ENCODE measurements at places on chromosomes 7 and 10.

DNA sequence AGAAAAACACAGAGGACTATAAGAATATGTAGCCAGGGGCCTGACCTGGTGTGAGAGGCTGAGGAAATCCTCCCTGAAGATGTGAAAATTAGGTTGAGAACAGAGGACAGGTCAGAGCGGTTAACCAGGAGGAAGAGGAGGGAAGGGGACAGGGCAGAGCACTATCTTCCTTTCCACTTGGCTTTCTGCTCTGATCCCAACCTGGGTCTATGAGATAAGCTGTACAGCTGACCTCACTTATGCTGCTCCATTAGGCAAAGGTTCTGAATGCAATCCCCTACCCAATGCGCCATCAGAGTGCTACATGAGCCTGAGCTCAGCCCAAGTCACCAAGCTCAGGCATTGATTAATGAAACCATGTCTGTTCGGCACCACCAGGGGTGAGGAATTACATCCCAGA is 10.5 kb downstream of the LIPA start:
- no peak for DNase-seq

DNA sequence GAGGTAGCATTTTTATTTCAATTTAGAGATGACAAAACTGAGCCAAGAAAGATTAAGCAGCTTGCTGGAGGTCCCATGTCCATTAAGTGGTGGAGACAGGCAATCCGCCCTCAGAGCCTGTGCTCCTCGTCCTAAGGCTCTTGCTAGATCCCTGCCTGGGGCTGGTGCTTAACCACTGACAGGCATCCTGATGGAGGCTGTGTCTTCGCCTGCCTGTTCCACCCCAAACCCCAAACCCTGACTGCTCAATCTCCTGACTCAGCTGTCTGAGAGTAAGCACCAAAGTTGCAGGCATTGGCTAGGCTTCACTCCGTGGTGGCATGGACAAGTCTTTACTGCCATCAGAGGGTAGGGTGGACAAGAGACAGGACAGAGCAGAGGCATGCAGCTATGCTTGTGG is 209.4 kb downstream of the POU6F2 start:
- no peak for DNase-seq

DNA sequence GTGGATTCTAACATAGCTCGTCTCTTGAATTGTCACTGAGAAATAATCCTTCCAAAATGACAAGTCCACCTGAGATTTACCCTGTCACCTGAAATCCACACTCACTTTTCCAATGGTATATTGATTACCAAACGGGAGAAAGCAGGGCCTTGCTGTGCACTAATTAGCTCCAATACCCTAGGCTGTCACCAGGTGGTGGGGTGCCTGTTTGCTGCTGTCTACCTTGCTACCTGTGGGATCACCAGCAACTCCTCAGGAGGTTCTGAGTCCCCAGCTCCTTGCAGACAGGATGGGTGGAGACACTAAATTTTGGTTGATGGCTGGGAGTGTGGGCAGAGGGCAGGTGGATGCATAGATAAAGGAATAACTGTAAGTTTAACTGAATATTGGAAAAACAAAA is 237.2 kb upstream of the ZNF32 start:
- DNase-seq, result no peak

DNA sequence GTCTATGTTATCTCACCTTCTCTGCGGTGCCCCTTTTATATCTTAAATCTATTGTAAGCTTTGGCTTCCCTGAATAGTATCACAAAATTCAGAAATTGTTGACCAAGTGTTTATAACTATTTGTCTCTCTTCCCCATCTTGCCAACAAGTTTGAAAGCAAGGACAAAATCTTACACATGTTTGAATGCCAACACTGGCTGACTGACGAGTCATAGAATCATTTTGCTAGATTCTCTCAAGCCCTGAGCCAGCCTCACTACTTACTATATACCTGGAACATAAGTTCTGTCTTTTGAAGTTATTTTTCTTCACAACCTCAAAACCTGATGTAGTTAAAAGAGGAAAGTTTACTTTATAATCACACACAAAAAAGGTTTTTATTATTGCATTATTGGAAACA is 700.7 kb downstream of the PHTF2 start:
- DNase-seq, result no peak

- no peak for DNase-seq
Observed at GRCh38 chr7:150966002-150966401, 12.1 kb downstream of the KCNH2 start.

DNA sequence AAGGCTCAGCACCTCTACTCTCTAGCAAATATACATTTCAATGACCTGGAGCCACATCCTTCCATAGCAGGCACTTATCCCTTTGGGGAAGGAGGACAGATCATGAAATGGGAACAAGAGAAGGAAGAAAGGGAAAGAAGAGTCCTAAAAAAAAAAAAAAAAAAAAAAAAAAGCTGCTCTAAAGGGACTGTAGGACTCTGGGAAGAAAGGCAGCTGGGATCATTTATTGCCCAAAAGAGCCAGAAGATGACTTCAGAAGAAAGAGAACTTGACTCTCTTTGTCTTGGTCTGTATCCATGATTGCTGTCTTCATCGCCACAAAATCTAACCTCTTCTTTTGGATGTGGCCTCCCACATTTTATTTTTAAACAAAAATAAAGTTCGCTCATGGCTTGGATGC is 203.6 kb upstream of the CELF2 start:
- no peak for DNase-seq

- DNase-seq, result no peak
Observed at GRCh38 chr7:36575832-36576231, 148.5 kb downstream of the AOAH start.

DNA sequence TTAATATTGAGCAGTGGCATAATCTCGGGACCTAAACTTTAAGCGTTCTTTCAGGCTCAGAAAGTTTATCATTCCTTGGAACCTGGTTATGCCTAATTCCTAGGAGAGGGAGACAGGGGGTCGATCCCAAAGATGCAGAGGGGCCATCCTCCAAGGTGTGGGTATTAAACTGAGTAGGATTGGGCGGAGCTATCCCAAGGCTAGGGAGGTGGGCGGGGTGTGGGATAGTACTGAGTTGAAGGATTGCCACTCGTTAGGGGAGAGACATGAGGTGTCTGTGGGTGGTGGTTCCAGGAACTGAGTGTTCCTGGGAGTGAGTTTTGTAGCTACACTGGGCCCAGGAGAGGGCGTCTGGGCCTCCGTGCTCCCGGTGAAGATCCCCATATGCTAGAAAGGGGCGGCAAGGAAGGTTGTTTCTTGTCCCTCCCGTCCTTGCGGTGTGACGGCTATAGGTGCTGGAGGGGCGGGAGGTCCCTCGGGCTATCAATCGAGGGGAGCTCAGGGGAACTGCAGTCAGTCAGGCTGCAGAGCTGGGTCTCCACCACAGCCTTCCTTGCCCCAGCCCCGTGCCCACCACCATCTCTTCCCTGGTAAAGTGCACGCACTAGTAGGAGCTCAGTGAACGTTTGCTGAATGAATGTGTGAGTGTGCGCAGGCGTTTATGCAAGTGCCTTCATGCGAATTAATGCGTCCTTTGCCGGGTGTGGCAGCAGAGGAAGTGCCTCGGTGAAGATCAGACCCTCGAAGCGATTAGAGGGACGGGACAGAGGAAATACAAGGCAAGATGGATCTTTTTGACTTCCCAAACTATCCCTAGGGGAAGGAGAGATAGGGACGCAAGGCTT is 3.0 kb upstream of the HMX2 start:
- no peak for DNase-seq

DNA sequence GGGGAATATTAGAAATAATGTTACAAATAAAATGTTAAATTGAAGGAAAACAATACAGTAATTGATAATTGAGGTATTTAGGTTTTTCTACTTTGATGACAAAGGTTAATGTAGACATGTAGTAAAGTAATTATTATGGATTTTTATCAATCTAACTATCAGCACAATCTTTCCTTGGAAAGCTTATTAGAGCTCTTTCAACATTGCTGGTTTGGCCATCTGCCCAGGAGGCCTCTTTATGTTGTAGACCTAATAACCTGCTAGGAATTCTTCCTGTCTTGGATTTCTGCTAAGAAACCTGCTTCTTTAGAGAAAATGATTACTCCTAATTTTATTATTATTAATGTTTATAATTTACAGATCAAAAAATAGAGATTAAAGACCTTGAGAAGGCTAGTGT is 78.9 kb downstream of the CHRM2 start:
- DNase-seq, result no peak

DNA sequence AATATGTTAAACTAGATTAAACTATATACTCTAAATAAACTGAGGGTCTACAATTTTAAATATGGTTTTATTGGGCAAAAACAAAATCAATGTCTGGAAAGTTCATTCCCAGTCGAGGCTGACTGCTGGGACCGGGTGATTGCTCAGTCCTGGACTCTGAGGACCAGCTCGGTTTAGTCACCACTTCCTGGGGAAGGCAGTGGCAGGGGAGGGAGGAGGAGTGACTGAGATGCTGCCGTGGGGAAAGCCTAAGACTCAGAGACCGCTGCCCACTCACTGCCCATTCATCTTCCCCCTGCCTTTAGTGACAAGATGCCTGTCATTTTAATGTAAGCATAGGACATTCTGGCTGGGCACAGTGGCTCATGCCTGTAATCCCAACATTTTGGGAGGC is 29.0 kb downstream of the ATOH7 start:
- DNase-seq, result no peak

DNA sequence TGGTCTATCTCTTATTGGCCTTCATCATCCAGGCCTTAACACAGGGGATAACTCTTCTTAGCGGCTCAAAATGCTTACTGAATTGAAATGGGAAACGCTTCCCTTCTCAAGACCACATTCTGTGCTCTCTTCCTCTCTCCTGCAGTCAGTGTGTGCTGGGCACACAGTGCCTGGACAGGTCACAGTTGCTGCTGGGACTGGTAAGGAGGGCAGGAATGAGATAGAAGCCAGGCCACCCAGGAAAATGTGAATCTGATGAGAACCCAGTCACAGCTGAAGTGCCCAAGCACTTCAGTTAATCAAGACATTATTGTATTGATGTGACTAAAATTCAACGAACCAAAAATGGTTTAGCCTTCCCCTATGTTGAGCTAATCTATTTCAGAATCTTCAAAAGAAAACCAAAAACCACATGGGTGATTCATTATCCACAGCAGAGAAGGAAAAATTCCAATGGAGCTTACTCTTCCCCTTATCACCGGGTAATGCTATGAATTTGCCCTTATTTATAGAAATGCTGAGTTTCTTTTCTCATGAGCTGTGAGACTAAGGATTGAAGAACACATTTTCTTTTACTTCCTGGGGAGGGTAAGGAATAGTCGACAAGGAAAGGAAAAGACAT is 41.2 kb upstream of the PLPP4 start:
- DNase-seq, result no peak

DNA sequence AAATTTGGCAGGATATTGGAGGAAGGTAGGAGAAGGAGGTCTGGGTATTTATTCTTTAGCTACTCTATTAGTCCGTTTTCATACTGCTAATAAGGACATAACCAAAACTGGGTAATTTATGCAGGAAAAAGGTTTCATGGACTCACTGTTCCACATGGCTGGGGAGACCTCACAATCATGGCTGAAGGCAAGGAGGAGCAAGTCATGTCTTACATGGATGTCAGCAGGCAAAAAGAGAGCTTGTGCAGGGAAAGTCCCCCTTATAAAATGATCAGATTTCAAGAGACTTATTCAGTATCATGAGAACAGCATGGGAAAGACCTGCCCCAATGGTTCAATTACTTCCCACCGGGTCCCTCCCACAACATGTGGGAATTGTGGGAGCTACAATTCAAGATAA is 1.9 kb upstream of the INMT start:
- no peak for DNase-seq

DNA sequence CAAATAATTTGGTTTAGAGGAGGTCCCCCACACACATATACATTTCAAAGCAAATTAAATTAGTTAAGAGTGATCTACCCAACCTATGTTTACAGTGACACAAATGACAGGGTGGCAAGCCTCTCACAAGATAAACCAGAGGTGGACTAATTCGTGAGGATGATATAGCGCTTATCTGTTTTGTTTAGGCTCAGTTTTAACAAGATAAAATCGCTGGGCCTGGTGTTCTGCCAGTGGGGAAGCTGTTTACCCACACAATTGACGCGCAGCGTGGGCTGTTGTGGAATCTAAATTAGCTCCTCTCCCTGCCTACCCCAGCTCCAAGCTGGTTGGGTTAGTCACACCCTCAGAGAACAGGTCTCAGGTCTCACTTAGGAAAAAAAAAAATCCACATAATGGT is 16.7 kb upstream of the PLXNA4 start:
- no peak for DNase-seq

DNA sequence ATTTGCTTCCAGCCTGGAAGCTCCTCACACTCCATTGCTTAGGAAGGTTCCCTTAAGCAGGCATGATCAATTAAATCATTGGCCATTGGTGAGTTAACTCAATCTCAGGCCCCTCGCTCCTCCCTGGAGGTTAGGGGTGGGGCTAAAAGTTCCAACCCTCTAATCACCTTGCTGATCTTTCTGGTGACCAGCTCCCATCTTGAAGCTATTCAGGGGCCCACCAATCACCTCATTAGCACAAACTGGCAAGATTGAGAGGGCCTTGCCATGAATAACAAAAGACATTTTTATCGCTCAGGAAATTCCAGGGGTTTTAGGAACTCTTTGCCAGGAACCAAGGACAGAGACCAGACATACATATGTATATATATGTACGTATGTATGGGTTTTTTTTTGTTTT is 58.4 kb downstream of the AGK start:
- no peak for DNase-seq

GRCh38 chr10:30861221-30861620 is 170.4 kb downstream of the ZNF438 start:
- no peak for DNase-seq

GRCh38 chr7:104857458-104858425 is 156.3 kb upstream of the KMT2E start:
- no peak for DNase-seq

GRCh38 chr7:111789870-111790269 is 227.6 kb upstream of the IMMP2L start:
- DNase-seq, result no peak

DNA sequence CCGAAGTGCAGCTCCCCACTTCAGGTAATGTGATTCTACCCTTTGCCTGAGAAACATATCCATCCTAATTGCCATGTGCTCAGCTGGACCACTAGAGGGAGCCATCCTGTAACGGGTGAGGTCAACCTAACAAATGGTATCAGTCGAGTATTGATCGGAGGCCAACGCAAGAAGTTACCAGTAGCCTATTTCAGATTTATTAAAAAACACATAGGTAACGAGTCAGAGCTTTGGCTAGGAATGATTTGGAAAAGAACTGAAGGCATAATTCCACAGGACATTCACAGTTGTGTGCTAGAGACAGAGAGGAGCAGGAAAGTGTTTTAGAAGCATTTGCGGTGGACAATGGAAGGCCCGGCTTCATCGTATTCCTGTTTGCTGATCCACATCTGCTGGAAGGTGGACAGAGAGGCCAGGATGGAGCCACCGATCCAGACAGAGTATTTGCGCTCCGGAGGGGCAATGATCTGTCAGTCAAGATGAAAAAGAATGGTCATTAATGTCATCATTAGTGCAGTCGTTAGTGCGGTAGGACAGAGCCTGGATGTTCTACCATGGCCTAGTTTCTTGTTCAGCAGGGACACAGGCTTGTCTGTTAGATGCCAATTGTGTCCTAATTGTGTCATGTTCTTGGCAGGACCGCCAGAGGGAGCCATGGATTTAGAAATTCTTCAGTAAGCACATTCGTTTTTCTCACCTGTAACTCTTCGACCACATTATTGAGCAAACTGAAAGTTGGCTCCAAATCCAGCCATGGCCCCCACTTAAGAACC is 17.5 kb downstream of the ACTA2 start:
- peak; percentile 22 for DNase-seq

GRCh38 chr10:83078645-83079044 is 1060.7 kb upstream of the GHITM start:
- DNase-seq, result no peak

- DNase-seq, result no peak
Observed at GRCh38 chr7:114051871-114052331, 133.1 kb upstream of the PPP1R3A start.

All from stimulated activated CD8-positive, alpha-beta memory T cell treated with anti-CD3 and anti-CD28 coated beads, Interleukin-7, amount 100 ng/mL, for 24 hours (primary cell).